Naive thymus-derived CD8-positive, alpha-beta T cell (primary cell): ENCODE measurements at places on chromosomes 16 and 17. TPM values are rescaled to one million over a fixed set of nuclear protein-coding genes. Genes with fewer than 3 reads are reported as not detected.

DNA sequence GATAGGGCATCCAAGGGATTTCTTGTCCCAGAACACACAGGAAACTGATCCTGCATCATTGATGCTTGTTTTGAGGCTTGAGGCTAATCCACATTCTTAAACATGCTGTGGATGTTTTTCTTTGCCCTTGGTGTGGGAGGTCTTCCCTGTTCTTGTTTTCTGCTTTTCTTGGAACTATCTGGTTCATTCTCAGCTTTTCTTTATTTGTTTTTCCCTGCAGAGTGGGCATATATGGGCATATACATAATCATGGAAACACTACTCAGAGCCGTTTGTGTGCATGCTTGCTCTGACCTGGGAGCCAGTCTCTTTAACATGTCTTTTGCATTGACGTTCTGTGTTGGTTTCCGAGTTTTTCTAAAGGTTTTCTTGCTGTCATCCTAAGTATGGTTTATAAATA lies 300.0 kb downstream of the SNX29 start:
- no peak for DNase-seq

MMD gene
- 10.4 TPM for total RNA-seq

DNA sequence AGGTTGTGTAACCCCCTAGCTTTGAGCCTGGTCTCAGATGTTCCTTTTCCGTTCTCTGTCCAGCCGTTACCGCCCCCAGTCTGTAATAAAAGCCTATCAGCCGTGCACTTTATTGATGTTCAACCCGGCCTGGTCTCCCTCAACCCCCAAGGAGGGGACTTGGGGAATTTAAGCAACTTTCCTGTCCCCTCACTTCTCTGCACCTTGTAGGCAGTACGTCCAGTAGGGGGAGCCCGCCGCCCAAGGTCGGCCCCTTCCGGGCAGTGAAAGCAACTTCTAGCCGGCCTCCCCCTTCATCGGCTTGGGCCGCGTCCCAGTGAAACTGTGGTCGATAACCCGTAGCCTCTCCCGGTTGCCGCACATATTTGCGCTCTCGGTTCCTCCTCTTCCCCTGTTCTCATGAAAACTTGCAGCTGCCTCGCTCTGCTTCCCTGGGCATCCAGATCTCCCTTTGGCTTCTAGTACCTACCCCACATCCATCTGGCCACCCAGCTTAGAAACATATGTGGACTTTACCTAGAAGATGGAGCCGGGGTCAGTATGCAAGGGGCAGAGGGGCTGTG lies 7.9 kb downstream of the PNPO start:
- DNase-seq, result peak; percentile 70

DNA sequence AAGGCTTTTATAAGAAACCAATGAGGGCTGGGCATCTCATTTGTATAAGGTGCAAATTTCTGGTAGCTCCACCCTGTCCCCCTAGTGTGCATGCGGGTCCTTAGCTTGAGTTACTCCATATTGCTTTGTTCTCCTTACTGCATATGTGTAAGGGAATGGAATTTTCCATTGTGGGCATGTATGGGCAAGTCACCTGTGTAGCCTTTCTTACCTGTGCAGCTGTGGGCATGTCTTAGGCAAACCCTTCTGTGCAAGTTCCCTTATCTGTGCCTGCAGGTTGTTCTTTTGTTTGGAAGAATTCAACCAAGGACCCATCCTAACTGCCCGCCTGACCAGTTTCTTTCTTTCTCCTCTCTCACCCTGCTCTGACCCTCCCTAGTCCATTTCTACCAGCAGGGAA lies 122.8 kb upstream of the HS3ST4 start:
- no peak for DNase-seq

DNA sequence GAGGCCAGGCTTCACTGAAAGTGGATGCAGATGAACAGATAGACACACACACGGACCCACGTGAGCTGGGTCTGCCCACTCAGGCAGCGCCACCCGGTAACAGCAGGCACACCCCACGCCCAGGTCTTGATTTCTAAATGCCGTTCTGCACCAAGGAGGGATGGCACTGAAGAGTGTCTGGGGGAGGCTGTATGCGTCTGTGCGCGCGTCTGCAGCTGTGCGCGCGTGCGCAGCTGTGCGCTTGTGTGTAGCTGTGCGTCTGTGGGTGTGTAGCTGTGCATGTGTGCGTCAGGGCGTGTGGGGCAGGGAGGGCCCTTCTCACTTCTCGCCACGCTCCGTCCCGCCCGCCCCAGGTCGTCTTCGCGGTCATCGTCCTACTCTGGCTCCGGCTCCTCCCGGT lies 15.5 kb upstream of the IL17C start:
- DNase-seq, result no peak

DNA sequence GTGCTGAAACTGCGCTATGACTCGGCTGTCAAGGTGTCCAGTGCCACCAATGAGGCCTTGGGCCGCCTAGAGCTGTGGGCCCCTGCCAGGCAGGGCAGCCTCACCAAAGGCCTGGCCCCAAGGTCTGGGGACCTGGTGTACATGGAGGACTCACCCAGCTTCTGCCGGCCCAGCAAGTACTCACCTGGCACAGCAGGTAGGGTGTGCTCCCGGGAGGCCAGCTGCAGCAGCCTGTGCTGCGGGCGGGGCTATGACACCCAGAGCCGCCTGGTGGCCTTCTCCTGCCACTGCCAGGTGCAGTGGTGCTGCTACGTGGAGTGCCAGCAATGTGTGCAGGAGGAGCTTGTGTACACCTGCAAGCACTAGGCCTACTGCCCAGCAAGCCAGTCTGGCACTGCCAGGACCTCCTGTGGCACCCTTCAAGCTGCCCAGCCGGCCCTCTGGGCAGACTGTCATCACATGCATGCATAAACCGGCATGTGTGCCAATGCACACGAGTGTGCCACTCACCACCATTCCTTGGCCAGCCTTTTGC lies 25.0 kb downstream of the WNT9B start:
- peak; percentile 50 for DNase-seq

- no peak for DNase-seq
Observed at GRCh38 chr16:179211-180092, 807 bp upstream of the HBQ1 start.

KIF2B gene
- total RNA-seq, result not detected

DNA sequence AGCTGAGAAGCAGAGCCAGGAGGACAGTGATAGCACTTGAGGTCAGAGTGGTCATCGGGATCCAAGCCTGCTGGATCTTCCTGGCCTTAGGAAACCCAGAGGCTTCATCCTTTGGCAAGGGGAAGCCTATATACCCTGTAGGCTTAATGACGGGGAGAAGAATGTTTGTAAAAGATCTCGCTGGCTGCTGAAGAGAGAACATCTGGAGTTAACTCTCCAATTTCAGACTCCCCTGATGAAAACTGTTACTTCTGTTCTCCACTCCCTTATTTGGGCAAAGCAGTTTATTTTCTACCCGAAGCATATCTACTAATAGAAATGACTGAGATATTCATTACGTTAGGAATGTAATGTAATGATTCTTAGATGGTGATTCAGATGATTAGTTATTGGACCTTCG lies 487.0 kb downstream of the CDH13 start:
- no peak for DNase-seq

DNA sequence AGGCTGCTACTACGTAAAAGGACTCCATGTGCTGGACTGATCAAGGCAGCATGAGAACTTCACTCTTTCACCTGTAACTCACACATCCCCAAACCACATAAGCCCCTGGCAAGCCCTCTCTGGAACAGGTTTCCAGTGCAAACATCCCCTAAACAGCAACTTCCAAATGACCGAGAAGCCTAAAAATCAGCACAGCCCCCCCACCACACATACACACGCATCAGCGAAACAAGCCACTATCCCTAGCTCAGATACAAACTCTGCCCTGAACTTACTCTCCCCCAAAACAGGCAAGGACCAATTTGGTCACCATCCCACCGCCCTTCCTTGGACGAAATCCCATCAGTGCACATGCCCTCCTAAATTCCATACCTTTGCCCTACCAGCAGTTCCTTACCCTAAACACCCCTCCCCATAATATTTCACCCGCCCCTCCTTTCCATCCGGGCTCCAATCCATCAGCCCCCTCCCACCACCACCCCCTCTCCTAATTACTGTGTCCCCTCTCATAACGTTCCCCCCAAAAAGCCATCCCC lies 735 bp downstream of the LSM12 start:
- no peak for DNase-seq

- no peak for DNase-seq
Observed at GRCh38 chr17:19366637-19366972, 4.1 kb upstream of the B9D1 start.

- no peak for DNase-seq
Observed at GRCh38 chr17:65918500-65918899, 273.4 kb downstream of the CEP112 start.

DNA sequence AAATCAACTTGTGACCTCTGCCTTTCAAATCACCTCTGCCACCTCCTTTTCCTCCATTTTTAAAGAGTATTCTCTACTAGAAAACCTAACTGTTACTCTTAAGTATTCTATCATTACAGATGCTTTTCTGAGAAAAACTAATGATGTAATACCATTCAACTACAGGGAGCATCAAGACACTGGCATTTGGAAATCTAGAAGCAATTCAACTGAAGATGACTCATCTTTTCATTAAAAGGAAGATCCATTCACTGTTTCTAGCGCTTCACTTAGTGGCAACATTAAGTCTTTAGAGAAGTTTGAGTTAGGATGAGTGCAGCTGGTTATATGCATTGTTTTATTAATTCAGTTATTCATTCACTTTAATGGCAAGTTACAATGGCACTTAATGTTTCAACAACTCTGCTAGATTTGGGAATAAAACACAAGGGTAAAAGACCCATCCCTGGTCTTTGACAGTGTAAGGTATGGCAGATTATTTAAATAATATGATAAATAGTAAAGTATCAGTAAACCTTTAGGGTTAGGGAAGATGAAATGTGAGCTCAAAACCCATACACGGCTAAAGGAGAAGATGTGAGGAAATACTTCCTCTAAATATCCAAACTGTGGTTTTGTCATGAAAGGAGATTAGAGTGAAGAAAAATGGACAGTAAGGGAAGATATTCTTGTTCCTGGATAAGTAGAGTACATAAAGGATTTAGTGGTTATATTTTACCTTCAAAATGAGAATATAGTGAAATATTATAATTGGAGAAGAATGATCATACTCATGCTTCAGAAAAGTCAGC lies 61.7 kb downstream of the KCNJ2 start:
- no peak for DNase-seq

DHRS7C gene
- not detected for total RNA-seq

- DNase-seq, result no peak
Observed at GRCh38 chr16:89973654-89974335, 25.2 kb downstream of the DEF8 start.

GRCh38 chr17:80263253-80264204 lies 2.9 kb downstream of the RNF213 start:
- DNase-seq, result peak; percentile 84

GRCh38 chr17:80478487-80479245 lies 2.3 kb upstream of the NPTX1 start:
- DNase-seq, result no peak

CCDC40 gene
- 4.2 TPM for total RNA-seq

DNA sequence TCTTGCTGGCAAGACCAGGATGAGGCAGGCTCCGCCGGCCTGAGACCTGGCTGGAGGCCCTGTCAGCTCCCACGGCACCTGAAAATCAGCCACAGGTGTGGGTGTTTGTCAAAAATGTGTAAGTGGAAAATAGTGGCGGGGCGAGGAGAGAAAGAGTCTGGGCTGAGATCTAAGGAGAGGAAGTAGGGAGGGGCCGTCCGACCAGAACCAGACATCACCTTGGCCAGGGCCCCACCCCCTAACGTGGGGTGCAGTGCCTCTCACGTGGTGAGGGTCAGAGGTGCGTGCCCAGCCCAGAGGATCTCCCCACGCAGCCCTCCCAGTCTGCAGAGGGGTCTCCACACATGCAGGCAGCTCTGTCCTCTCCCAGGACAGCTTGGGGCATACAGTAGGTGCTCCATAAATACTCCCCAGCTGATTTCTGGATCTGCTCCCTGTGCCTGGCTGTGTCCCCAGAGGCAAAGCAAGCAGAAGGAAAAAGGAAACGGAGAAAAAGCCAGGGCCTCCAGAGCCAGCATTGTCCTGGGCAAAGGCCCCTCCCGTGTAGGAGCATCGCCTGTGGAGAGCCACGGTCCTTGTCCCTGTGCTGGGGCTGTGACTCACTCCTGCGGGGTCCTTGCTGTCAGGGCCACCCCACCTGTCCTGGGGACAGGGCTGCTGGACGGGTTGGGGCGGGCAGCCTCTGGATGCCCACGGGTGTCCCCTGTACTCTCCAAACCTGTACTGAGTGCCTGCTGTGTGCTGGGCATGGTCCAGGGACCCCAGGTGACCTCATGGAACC lies 16.7 kb downstream of the ZFPM1 start:
- peak; percentile 56 for DNase-seq

GRCh38 chr16:35305476-35305875 lies 1846.1 kb downstream of the TP53TG3F start:
- no peak for DNase-seq

P3H4 gene
- total RNA-seq, result 4.4 TPM

- DNase-seq, result no peak
Observed at GRCh38 chr16:17173281-17173680, 297.5 kb downstream of the XYLT1 start.

- no peak for DNase-seq
Observed at GRCh38 chr16:28538733-28539596, at the start of gene NUPR1. TSS of gene NUPR1 (minus strand) at chr16:28538974. CDS start at chr16:28538907, 67 bp downstream.

CNGB1 gene
- total RNA-seq, result not detected

DNA sequence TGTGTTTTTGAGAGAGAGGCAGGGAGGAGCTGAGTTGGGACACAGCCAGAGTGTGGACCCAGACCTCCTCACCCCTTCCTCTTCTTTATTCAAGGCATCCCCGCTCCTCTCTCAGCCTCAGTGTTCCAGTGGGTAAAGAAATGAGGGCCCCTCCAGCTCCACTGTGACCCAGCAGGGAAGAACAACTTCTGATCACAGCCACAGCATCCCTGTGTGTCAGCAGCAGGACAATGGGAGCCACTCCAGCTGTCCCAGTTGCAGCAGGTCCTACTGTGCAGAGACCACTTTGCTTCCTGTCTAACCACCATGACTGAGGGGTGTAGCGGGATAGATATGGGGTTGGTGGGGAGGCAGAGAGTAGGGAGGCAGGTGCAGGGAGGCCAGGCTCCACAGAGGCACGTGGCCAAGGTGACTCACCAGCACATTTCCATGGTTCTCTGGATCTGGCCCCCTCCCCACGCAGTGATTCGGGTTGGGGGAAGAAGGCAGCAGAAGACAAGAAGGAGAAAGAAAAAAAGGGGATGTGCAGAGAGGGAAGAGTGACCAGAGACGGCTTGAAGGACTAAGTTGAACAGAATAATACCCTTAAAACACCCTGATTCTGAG lies 24.5 kb downstream of the PIK3R5 start:
- peak; percentile 23 for DNase-seq

DNA sequence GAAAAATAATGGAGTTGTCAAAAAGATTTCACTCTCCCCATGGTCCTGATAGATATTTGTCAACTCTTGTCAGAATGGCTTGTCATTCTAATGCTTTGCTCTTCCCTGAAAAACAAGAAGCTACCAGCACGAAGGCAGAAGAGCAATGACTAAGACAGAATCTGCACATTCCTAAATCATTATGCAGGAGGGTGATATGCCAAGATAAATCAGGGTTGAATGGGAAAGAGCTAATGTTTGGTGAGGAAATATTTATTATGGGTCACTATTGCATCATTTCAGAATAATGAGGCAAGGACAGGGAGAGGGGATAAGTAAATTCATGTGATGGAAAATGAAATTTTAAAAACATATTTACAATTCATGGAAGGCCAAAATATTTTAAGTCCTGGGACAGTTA lies 297.5 kb upstream of the XYLT1 start:
- no peak for DNase-seq

- no peak for DNase-seq
Observed at GRCh38 chr16:82260212-82260795, 90.3 kb upstream of the MPHOSPH6 start.
